ENCODE measurements at places on chromosomes 3 and 15.

DNA sequence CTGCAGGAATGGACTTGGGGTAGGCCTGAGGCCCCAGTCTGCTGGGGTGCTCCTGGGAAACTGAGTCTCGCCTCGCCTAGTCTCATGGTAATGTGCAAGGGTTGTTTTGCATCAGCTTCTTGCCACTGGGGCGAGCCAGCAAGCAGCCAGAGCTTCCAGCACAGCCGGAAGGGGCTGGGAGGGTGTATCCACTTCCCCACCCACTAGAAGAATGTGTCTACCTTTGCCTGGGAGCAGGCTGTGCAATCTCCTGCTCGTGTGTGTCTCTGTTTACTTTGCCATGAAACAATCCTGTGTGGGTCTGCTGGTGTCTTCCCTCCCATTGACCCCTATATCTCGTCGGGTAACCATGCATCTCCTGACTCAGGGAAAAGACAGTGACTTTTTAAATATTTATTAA, 21.8 kb upstream of the ERICH6 start:
- no peak for DNase-seq

DNA sequence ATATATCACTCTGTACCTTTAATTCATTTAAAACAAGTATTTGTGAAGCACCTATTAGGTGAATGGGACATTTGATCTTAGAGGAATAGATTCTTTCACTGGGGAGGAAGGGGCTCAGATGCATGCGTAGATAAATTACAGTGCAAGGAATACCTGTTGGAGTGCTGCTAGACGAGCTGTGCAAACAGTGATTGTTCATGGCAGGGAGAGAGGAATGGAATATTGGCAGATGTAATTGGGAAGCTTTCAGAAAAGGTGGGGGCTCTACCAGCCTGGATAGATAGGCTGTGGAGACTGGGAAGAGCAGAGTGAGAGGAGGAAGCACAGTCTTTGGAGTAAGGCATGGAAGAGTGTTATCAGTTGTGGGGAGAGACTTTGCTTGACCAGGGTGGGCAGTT, 116.8 kb downstream of the AKAP13 start:
- DNase-seq, result no peak

- DNase-seq, result no peak
Observed at GRCh38 chr3:168094580-168094876, 1.2 kb downstream of the GOLIM4 start.

DNA sequence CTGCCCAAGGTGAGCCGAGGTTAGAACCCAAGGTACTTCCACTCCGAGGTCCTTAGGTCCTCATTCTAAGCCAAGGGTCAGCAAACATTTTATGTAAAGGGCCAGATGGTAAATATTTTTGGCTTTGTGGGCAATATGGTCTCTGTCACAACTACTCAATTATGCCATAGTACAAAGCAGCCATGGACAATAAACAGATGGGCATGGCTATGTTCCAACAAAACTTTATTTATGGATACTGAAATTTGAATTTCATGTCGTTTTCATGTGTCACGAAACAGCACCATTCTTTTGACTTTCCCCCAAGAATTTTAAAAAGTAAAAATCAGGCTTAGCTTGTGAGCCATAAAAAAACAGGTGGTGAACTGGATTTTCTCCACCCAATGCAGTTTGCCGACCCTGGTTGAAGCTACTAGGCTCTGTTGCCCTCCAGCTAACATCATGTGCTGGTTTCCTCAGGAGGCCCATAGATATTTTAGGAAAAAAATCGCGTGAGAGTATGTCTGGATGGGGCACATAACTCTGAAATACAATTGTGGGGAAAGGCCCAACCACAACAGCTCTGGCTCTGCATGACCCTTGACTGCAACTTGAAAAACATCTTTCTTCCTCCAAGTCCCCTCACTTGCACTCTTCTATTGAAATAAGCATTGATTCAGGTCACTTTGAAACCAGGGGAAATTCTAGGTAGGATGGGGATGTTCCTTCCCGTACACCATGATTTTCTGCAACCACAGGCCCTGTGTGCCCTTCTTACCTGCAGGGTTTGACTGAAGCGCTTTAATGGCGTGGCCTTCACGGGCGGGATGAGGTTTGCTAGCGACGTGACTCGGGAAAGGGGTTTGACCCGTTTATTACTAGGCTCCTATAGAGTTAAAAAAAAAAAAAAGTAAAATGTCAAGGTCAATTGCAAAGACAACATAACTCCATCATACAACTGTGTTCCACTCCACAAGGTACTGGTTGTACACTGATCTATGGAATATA, 28.5 kb downstream of the ARHGEF3 start:
- no peak for DNase-seq

DNA sequence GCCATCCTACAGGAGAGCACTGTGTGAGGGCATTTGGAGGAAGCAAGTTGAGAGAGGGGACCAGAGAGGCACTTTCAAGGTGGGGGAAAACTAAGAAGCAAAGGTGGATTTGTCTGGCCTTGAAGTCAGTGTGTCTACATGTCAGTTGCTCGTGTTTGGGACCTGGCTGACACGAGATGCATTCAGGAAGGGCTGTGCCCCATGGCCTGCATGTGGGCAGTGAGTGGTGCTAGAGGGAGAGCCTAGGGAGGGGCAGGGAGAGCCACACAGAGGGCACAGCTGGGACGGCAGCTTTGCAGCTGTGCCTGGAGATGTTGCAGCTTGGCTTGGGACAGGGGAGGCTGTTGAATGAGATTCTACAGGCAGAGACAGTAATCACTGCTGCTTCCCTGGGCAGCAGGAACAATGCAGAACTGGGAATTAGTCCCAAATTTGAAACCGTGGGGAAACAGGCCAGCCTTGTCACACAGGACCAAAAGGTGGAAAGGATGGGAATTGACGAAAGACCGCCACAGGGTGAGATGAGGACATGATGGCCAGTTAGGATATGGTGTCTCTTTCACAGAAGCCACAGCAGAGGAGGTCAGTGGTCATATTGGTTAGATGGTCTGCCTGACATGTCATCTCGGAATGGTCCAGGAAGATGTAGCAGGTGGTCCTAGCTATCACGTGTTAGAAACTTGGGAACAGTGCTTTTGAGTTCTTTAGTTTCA, 10.0 kb downstream of the SEC61A1 start:
- DNase-seq, result no peak

DNA sequence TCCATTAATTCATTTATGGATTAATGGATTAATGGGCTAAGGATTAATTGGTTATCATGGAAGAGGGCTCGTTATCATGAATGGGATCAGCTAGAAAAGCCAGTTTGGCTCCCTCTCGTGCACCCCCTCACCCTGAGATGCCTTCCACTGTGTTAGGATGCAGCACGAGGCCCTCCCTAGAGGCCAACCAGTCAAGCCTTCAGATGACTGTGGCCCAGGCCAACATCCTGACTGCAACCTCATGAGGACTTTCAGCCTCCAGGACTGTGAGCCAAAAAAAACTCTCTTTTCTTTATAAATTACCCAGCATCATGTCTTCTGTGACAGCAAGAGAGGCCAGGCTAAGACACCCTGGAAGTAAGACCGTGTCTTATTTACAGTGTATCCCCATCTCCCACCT, 9.0 kb downstream of the EFCAB12 start:
- no peak for DNase-seq

Data from retinal pigment epithelial cell (primary cell).